Stimulated activated CD4-positive, alpha-beta T cell treated with anti-CD3 and anti-CD28 coated beads, Interleukin-12 subunit alpha, Interleukin-12 subunit beta, amount 100 ng/mL, for 48 hours (primary cell): ENCODE measurements at places on chromosomes 7 and 10.

DNA sequence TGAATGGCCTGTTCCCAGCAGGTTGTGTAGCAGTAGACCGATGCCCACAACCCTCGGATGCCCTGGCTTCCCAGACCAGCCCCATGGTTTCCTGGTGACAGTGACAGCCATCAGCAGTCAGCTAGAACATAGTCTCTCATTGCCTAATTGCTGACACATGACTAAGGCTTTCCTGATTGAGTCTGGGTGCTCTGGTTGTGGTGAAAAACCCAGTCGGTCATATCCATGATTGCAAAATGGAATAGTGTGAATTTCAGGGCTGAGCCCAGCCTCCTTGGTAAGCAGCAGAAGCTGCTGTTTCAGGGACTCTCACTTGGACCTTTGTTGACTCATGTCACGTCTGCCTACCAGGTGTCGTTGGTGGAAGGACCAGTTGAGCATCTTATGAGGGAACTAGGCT lies 36.6 kb downstream of the POR start:
- DNase-seq = no peak

GRCh38 chr7:135185471-135186260 lies 15.2 kb upstream of the CYREN start:
- no peak for DNase-seq

- no peak for DNase-seq
Measured at GRCh38 chr7:43700059-43700501, 29.2 kb downstream of the COA1 start.

DNA sequence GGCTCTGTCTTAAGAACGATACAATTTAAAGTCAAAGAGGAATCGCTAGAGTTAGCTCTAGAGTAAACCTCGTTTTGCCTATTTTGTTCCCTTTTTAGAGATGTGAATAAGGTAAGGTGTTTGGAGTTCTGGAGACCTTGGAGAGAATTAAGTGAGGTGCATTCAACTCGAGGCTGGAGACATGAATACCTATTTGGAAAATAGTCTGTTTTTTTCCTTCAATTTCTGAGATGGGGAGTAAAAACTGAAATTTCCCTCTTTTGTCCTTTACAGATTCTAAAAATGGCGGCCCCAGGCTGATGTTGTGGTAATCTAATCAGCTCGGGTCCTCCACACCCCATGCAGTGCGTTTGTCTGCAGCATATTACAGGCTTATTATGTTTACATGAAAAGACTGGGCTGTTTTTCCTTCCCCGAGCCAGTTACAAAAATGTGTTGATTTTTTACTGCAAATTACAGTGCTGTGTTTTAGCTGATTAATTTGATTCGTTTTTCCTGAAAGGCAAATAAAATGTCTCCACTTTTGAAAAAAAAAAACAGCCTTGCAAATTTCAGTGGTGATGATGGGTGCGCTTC lies 1.5 kb downstream of the KMT2E start:
- DNase-seq = no peak

GRCh38 chr10:75507469-75507868 lies 76.0 kb downstream of the LRMDA start:
- DNase-seq = no peak

DNA sequence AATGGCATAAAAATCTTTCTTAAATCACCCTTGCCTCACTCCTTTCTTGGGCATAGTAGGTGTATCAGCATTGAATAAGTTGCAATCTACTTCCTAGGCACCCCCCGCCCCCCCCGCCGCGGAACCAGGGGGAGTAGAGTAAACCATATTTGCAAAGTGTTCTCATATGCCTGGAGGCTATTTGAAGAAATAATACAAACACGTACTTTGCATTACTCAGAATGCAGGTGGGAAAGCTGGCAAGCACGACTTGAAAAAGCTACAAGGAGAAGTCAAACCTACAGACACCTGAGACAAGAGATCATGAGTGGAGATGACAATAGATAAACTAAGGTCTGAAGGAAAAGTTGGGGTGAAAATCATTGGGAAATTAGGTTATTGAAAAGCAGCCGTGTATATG lies 65.6 kb downstream of the POM121L12 start:
- DNase-seq = no peak

DNA sequence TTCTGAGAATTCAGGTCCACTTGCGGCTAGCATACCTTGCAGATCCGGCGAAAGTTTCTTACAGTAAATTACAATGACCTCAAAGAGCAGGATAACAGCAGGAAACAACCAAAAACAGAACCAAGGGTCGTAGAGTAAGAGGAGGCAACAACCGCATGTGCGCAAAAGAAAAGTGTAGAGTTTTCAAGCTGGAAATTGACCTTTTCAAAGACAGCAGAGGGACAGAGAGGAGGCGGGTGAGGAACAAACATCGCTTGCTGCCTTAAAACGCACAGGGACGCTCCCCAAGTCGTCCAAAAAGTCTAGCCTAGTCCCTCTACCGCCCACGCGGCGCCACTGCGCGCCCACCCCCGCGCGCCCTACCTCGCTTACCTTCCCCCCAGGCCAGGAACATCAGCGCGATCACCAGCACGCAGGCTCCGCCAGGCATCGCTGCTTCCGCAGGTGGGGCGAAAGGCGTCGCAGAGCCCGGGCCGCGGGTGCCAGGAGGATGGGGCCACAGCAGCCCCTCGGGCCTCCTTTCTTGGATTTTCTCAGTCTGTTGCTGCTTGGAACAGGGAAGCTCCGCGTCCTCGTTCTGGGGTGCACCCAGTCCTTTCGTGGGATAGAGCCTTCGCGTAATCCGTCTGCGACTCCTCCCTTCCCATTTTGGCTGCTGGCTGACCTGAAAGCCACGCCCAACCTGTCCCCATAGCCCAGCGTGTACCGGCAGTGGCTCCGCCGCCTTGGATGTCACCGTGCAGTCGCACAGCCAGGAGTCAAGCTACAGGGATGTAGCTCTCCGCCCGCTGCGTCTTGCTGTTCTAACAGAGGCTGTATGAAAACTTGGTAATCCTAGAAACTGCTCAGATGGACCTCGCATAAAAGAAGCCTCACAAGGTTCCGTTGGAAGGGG lies at the start of gene VWDE:
Gene VWDE, minus strand, starts transcription at position 579 of the 895 bp plus-strand sequence. Its CDS starts 149 bp downstream, at position 430.
- peak; percentile 17 for DNase-seq

- DNase-seq = no peak
Measured at GRCh38 chr10:31773749-31774298, 154.8 kb downstream of the ARHGAP12 start.

DNA sequence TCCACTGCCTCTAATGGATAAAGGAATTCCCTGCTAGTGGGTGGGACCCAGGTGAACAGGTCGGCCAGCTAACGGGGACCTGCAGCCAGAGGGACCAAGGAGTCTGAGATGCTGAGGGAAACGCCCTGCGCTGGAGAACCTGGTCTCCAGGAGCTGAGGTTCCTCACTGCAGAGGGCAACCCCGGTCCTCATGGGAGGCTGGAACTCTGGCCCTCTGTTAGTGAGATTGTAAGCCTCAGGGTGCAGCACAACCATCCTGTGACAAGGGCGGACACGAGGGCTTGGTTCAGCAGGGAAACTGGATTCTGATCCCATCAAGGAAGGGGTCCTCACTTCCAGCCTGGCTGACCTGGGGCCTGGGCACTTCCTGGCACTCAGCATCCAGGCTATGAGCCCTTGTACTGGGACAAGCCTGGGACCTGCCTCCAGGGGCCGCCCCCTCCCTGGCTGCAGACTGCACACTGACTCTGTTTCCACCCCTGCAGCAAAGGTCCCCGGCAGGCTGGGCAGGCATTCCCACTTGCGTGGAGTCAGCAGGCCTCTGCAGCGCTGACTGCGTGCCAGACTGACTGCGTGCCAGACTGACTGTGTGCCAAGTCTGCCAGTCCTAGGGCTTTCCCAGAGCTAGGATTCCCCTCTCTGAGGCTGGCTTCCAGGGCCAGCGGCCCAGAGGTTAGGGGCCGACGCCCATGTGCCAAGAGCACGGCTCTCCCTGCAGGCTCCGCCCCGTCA lies 143.2 kb downstream of the MAPK8 start:
- no peak for DNase-seq
